Fibroblast of skin of scalp (primary cell): ENCODE measurements at places on chromosomes 6 and 20.

DNA sequence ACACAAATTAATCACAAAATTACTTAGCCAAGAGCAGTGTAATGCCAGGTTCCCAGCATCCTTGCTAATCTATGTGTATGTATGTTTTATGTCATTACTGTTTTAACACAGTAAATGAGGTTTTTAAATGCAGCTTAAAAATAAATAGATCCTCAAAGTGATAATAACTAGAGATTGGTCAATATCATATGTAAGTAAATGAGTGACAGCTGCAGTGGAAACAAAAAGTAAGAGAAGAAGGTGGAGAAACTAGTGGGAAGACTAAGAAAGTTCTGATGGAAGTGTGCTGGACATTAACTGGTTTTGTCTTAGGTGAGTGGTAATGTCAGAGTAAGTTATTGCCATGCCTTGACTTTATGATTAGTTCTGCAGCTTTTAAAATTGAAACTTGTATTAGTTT lies 1.9 kb upstream of the GJB7 start:
- no peak for DNase-seq

- no peak for DNase-seq
Observed at GRCh38 chr6:96721227-96721626, 116.0 kb downstream of the GPR63 start.

DNA sequence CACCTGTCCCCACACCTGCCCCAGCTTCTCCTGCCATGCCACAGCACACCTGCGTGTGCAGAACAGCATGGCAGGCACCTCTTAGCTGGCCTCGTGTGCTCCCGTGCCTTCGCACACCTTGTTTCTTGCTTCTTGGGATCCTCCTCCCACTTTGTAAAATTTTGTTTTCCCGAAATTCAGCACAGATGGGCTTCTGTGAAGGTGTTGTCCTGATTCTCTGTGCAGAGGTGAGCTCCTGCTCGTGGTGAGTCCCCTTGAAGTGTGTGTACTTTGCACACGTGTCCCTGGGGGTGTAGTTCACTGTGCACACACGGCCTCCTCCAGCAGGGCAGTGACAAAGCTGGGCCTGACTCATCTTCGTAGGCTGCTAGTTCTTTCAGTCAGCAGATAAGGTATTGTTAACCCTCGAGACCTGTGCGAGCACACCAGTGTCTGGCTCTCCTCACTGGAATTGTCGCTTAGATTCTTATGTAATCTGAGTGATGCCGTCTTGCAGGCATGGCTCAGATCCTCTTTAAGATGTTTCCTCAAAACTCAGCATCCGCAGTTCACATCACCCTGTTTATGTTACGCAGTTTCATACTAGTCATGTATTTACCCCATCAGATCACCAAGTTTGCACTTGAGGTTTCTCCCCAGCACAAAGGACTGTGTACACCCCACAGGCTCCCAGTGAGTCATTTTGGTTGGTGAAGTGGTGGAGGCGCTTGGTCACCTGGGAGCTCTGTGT lies 77.7 kb downstream of the CDYL start:
- DNase-seq: no peak

DNA sequence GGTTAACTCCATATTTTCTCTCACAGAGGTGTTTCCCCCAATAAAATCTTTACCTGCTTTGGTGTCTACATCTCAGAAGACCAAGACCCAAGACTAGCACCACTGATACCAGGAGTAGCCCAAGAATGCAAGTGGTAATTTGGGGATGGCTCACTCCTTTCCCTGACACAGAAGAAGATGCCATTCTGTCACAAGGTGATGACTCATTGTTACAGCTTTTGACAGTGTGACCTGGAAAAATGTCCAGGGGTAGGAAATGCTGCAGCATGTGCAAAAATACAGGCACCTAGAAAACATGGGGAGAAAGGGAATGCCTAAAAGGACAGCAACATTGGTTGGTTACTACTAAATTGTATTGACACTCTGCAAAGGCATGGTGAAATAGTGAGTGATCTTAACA lies 254.0 kb upstream of the GJE1 start:
- DNase-seq: no peak

- DNase-seq: no peak
Observed at GRCh38 chr6:143005816-143006215, 54.9 kb upstream of the AIG1 start.

- no peak for DNase-seq
Observed at GRCh38 chr6:118383924-118384323, 164.2 kb upstream of the PLN start.

GRCh38 chr6:128784266-128784665 lies 98.7 kb upstream of the LAMA2 start:
- DNase-seq: no peak

GRCh38 chr6:34391786-34392496 lies 528 bp downstream of the NUDT3 start:
- peak; percentile 39 for DNase-seq

DNA sequence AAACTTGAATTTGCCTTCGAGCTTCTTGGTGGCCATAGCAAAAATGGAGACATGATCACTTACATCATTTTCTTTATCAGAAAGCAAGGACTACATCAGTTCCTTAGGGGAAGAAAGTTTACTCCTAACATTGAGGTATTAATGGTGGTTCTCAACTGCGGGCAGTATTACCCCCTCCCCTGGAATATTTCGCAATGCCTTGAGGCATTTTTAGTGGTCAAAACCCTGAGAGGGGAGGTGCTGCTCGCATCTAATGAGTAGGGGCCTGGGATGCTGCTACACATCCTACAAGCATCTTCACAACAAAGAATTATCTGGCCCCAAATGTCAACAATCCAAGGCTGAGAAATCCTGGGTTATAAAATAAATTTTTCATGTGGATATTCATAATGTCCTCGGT lies 222.2 kb upstream of the TSHZ2 start:
- no peak for DNase-seq

- DNase-seq: peak; percentile 98
Observed at GRCh38 chr6:80223743-80224212, 117.3 kb downstream of the BCKDHB start.

GRCh38 chr6:155638200-155638599 lies 182.6 kb upstream of the NOX3 start:
- DNase-seq: no peak

DNA sequence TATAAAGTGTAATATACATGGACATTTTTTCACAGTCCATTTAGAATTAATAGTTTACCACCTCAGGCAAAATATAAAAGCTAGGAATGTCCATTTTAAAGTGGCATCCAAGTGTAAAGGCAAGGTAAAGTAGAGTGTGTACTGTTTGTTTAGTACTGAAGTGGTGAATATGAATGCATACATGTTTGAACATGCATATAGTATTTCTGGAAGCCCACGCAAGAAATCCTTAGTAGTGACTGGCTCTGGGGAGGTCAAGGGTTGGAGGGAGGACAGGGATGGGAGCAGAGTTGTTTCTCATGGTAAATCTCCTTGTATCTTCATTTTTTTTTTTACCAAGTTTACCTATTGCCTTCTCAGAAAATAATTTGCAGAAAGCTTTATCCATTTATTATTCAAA lies 129.2 kb downstream of the UNC5CL start:
- DNase-seq: no peak

GRCh38 chr20:41632896-41633295 lies 14.7 kb upstream of the CHD6 start:
- DNase-seq: peak; percentile 85

DNA sequence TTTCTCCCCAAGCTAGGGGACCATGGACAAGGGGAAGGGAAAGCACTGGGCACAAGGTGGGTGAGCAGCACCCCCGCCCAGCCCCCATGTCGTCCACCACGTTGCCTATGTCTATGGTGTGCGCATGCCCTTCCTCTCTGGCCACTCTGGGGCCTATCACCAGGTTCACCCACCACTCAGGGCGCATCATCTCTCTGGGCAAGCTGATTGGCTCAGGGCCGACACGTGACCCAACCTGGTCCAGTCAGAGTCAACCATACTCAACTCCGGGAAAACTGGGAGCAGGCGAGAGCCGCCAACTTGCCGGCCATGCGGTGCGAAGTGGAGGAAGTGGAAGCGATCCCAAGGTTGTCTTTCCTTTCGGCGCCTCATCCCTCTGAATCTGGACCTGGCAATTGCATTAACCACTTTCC lies 25.9 kb downstream of the ACSS1 start:
- DNase-seq: no peak

DNA sequence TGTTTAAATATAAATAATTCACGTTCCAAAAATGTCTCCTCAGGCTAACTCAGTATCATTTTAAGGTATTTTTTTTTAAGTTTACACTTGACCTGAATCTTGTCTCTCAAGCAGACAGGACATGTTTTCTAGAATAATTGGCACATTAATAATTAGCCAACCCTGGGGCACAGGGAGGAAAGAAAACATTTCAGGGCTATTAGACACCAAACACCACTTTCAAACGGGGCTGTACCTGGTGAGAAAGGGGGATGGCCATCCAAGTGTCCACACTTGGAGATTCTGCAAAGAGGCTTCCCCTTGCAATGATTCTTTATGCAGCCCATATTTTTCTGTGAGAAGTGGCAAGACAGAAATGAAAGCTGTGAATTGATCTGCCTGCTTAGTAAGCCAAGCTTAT lies 560.8 kb downstream of the CD109 start:
- no peak for DNase-seq

DNA sequence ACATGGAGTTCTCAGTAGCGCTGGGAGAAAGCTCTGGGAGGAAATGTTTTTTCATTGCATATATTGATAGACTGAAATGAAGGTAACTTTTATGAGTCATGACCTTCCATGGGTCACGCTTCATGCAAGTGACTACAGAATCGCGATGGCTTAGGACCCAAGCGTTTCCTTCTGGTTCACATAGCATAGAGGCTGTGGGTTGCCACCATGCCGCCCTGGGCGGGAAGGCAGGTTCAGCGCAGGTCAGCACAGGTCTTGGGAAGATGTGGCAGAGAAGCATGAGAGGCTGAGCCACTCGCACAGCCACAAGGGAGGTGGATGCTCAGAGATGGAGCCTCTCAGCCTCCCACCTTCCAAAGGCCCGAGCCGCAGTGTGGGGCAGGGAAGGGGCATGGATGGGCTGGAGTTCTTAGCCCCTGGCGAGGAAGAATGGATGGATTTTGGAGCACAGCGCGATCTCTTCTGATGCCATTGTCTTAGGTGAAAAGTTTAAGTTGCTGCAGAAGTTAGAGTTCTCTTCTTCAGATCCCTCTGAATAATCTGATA lies 219.5 kb downstream of the SMOC2 start:
- no peak for DNase-seq
